ENCODE measurements at places on chromosomes 12 and 14. TPM values are rescaled to one million over a fixed set of nuclear protein-coding genes. Genes with fewer than 3 reads are reported as not detected.
A peak's percentile ranks its signal among the peaks of the same experiment; 100 is the strongest.

TIMM9 gene
- 85.4 TPM for total RNA-seq

NPFF gene
- not detected for total RNA-seq

- no peaks in the 10 kb centered on the region for H3K4me1 ChIP-seq
- no peak overlapping the region for H3K4me3 ChIP-seq
- H3K27ac ChIP-seq: no peak overlapping the region
- no peak for DNase-seq
These were observed 10.8 kb downstream of the TRPV4 start for GRCh38 chr12:109822416-109822815.

- no peaks in the 10 kb centered on the region for H3K4me1 ChIP-seq
- no peaks in the 10 kb centered on the region for H3K27me3 ChIP-seq
- no peaks in the 10 kb centered on the region for H3K36me3 ChIP-seq
These were observed 962.6 kb downstream of the AACS start for GRCh38 chr12:126027825-126028224.

KIF5A gene
- 1.9 TPM for total RNA-seq

GRCh38 chr14:79514700-79515099 lies 696.6 kb downstream of the DIO2 start:
- peaks cover 14% of the 10 kb centered on the region for H3K4me1 ChIP-seq
- no peak overlapping the region for H3K27ac ChIP-seq
- DNase-seq: no peak
- no peak overlapping the region for H3K4me3 ChIP-seq
- no peaks in the 10 kb centered on the region for H3K27me3 ChIP-seq

TTC8 gene
- 14.7 TPM for total RNA-seq

CLEC2A gene
- not detected for total RNA-seq

NTN4 gene
- total RNA-seq: 30.8 TPM

NOVA1 gene
- 32.9 TPM for total RNA-seq

- peak; percentile 23 for DNase-seq
- H3K4me3 ChIP-seq: peak overlapping the region; percentile 86
- no peaks in the 10 kb centered on the region for H3K4me1 ChIP-seq
- H3K36me3 ChIP-seq: peaks cover 37% of the 10 kb centered on the region
- H3K27ac ChIP-seq: peak overlapping the region; percentile 96
- no peaks in the 10 kb centered on the region for H3K27me3 ChIP-seq
These were observed 979 bp downstream of the DDX54 start for GRCh38 chr12:113184098-113184899.

SAMD15 gene
- total RNA-seq: 1.1 TPM

All from tibial nerve (tissue), 4 donors.